ENCODE measurements at places on chromosomes 5 and 9.

- no peak for DNase-seq
Observed at GRCh38 chr5:173884402-173885053, 3.6 kb upstream of the CPEB4 start.

- no peak for DNase-seq
Observed at GRCh38 chr9:93679536-93680442, 103.4 kb downstream of the PHF2 start.

- DNase-seq, result no peak
Observed at GRCh38 chr9:35687972-35688557, 1.7 kb downstream of the TPM2 start.

DNA sequence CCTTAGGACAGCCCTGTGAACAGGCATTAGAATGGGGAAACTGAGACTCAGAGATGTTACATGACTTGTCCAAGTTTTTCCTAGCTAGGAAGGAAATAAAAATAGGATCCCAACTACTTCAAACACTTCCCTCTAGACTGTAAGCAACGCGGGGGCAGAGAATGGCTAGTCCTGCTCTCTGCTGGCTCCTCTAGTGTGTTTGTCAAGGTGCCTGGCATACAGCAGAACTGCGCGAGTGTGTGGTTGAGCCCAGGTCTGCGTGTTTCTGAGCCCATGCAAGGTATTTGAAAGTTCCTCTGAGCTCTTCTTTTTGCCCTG, 152.5 kb downstream of the MACROH2A1 start:
- no peak for DNase-seq

DNA sequence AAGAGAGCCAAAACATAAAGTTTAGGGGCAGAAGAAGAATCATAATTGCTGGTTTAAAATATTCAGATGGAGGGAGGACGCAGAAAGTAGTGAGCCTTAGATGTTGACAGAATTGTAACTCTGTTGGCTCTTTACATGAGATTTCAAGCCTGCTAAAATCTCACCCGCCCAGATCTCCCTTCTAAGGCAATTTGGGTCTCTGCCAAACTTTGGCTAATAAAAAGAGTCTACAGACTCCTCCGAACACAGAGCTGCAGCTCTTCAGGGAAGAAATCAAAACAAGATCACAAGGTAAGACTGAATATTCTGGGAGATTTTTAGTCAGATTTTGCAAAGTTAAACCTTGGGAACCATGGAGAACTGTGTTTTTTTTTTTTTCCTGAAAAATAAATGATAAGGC, at the start of gene IL33:
IL33 (plus strand) TSS at position 246 of the 400 bp plus-strand sequence. CDS start 25,888 bp downstream, outside the sequence.
- no peak for DNase-seq

- no peak for DNase-seq
Observed at GRCh38 chr9:124415852-124416484, 726 bp upstream of the PSMB7 start.

DNA sequence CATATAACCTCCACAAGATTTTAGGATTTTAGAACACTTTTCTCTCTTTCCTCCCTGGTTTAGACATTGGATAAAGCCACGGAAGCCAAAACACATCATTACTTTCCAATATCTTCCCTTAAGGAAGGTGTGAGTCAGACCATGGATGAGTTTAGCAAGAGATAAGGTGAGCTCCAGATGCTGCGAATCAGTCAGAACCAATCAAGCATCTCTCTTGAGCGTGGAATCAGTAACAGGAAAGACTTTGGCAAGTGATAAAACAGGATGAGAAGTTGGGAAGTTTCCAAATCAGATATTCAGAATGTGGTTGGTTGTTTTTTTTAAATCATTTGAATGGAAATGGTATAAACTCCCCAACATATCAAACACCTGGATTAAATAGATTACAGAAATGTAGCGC, 397.8 kb downstream of the EFNA5 start:
- DNase-seq, result no peak

DNA sequence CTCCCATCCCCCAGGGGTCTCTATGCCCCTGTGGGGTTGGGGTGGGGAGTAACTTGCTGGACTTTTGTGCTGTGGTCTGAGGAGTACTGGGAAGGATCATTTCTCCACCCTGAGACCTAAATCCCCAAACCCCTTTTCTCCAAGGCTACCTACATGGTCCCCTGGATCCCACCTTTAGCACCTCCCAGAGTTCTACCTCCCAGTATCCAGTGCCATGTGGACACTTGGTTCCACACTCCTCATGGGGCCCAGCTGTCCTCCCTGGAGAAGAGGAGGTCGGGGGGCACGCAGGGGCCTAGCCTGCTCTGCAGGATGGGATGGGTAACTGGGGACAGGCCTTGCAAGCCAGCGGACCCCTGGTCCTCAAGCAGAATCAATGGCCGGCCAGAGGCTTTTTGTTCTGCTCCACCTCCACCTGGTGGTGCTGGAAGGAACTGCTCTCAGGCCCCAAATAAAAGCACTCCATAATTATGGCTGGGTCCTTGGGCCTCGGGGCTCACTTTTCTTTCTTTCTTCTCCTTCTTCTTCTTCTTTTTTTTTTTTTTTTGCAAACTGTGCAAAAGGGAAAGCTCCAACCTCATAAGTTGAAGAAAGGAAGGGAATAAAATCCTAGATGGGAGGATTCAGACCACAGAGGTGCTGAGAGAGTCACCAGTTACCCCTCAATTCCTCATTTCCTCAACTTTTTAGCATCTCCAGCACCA, 68.4 kb downstream of the PSD2 start:
- DNase-seq, result no peak

DNA sequence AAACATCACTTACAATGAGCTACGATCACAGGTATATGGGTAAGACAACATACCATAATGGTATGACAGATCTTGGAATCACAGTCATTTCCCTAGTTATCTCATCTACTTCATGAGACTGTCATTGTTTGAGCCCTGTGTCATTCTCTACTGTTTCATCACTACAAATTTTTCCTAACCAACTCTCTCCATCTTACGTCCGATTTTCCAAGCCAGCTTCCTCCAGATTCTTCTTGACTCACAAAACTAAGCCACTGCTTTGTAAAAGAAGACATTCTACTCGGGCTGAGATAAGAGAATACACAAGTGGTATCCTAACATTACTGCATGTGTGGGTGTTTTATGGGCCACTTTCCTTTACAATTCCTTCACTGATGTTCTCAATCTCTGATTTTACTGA, 49.6 kb downstream of the SERINC5 start:
- DNase-seq, result no peak

DNA sequence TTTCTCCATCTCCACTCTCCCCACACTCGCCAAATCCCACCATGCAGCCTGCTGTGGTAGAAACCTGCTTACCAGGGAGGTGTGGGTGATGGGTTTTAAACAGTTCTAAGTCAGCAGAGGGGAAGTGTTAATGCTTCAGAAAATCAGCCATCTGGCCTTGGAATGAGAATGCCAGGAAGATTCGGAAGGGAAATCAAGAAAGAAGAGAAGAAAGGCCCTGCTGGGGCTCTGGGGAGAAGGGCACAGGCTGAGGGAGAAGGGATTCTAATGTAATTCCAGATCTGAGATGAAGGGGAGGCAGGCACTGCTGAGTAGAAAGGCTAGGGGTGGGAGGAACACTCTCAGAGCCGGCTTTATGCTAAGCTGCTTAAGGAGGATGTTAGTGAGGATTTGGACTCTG, 434.7 kb upstream of the DMAC1 start:
- no peak for DNase-seq

- DNase-seq, result no peak
Observed at GRCh38 chr9:127710204-127710783, 3.5 kb downstream of the CFAP157 start.

GRCh38 chr5:56048124-56048523, 53.4 kb upstream of the IL6ST start:
- DNase-seq, result no peak

GRCh38 chr5:107814183-107814827, 143.6 kb upstream of the EFNA5 start:
- no peak for DNase-seq

GRCh38 chr5:107058803-107059202, 611.9 kb downstream of the EFNA5 start:
- DNase-seq, result no peak

DNA sequence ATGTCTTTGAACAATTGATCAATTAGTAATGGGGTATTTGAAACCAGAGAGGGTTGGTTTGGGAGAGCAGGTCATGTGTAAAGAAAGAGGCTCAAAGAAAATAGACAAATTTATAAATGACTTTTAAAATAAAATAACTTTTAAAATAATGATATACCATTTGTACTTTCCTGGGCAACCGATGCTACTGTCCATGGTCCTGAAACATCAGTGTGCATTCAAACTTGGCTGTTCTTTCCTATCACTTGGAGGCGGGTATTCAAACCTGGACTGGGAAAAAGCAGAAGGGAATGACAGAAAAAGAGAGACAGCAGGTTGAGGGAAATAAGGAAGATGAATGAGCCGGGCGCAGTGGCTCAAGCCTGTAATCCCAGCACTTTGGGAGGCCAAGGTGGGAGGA, 1446.4 kb upstream of the WWC1 start:
- DNase-seq, result no peak

DNA sequence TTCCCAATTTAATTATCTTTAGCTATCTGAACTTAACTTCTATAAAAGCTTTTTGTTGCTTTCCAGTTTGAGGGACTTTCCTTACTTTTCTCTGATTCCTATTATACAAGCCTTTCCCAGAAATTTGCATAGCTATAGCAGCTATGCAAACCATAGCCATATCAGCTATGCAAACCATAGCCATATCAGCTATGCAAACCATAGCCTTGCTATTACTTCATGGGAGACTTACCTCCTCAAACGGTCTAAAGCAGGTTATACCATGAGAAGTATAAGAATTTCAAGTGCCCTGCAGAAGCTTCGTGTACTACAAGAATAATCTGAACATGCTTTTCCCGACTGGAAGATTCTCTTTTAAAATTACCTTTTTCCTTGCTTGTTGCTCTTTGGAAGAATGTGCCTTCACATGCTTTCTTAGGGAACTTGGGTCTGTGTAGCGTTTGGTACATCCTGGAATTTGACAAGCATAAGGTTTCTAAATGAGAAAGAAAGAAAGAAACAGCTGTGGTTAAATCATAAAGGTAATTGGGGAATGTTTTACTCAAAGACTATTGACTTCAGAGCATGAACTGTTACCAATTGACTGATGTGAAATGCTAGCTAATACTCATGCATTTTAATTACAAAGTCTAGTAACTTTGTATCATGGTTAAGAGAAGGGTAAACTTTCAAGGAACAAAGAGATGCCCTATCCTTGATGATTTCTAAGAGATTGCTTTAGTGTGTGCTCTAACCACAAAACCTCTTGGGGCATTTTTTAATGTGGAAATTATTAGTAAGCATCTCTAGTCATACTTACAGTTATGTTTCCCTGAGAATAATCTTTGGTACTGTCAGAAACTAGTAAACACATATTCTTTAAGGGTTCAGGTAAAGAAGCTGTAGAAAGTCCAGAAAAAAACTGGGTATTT, 367.6 kb downstream of the GLIS3 start:
- DNase-seq, result no peak

DNA sequence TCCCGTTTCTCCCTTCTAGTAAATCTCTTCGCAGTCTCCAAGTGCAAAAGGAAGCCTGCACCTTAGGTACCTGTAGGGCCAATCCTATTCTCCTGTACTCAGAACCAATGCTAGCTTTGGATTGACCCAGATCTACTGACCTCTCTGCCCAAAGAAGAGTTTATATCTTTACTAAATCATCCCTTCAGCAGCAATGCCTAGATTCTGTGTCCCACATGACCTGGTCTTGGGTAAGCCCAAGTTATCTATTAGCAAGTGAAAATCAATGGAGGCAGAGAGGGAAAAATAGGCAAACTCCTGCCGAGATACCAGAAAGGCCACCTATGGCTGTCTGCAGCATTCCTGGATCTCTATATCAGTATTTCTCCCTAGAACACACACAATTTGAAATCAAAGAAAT, 60.0 kb downstream of the SUSD1 start:
- no peak for DNase-seq

Measured in stimulated activated CD8-positive, alpha-beta memory T cell treated with anti-CD3 and anti-CD28 coated beads, Interleukin-7, amount 100 ng/mL, for 1 hour (primary cell).